A673 (cell line): ENCODE measurements at places on chromosomes 7 and 10. TPM values are rescaled to one million over a fixed set of nuclear protein-coding genes. Genes with fewer than 3 reads are reported as not detected.

Gene MSS51
- total RNA-seq: 4.0 and 4.3 TPM in 2 replicates

Gene INMT
- 0.11 and 0.17 TPM in 2 replicates for total RNA-seq

DNA sequence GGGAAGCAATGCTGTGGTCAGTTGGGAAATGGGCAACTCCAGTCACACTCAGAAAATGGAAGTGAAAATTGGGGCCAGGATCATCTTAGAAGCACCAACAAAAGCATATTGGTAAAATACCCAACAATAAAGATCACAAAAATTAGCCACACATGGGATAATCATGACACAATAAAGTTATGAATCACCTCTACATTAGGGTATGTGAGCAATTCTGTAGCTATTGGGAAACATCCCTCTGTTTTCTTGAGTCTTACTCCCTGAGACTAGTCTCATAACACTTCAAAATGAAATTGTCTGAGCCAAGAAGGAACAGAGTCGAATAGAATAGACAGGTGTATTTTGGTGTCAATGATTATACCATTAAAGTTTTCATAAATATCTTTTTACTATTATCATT, 178.3 kb downstream of the DYNC1I1 start:
- no peak overlapping the region for H3K4me3 ChIP-seq
- H3K4me1 ChIP-seq: no peaks in the 10 kb centered on the region
- H3K36me3 ChIP-seq: no peaks in the 10 kb centered on the region
- H3K27me3 ChIP-seq: no peaks in the 10 kb centered on the region
- H3K27ac ChIP-seq: no peak overlapping the region

DNA sequence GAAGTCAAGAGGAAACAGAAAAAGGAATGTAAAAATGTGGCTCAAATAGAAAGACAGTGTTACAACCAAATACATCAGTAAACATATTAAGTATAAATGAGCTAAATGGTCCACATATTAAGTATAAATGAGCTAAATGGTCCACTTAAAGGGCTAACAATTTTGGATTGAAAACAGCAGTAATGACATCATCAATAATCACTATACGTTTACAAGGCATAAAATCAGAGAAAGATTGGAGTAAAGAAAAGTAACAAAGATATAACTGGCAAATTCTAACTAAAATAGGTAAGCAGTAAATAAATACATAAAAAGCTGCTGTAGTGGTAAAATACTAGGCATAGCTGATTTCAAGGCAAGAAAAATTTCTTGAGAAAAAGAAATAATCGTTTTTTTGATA, 1298.4 kb upstream of the CELF2 start:
- no peaks in the 10 kb centered on the region for H3K36me3 ChIP-seq
- no peaks in the 10 kb centered on the region for H3K27me3 ChIP-seq
- H3K4me1 ChIP-seq: no peaks in the 10 kb centered on the region
- no peak overlapping the region for H3K4me3 ChIP-seq
- DNase-seq: no peak

Gene POU6F2
- total RNA-seq: not detected in 2 replicates

GRCh38 chr7:24737281-24737680, 20.0 kb downstream of the GSDME start:
- no peak for DNase-seq
- no peaks in the 10 kb centered on the region for H3K27me3 ChIP-seq
- H3K36me3 ChIP-seq: no peaks in the 10 kb centered on the region
- no peak overlapping the region for H3K27ac ChIP-seq
